ENCODE measurements at places on chromosomes 7 and 10.
A peak's percentile ranks its signal among the peaks of the same experiment; 100 is the strongest.

DNA sequence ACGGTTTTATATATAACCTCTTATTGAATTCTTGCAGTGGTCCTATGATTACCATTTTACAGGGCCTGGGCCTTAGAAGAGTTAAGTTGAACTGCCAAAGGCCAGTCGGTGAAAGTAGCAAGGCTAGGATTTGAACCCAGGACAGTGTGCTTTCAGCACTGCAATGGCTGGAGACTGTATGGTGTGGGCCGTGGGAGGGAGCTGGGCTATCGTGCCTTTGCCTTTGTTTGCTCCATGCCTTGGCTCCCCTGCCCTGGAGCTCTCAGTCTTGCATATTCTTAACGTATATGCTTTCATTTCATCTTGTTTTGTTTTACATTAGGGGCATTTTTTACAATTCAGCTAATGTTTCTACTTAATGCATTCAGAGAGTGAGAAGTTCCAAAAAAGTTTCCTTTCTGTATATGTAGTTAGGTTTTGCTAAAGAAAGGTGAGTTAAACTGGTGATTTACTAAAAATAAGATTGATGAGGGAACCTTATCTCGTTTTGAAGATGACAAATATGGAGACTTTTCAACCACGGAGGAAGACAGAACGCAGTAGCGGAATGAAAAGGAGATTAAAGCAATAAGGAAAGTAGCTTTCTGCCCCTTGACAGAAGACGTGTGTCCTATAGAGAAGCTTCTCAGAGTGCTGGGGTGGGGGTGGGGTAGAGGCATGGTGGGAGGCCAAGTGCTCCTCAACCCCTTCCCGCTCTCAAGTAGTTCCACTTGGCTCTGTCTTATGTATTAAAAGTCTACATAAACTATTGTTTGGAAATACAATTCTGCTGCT is 82.5 kb downstream of the RTKN2 start:
- DNase-seq, result peak; percentile 40

- DNase-seq, result peak; percentile 60
These were observed 112.4 kb upstream of the YAE1 start for GRCh38 chr7:39453743-39454355.

GRCh38 chr7:91082852-91083495 is 181.3 kb upstream of the FZD1 start:
- no peak for DNase-seq

- DNase-seq, result no peak
These were observed 131.9 kb downstream of the LHPP start for GRCh38 chr10:124593431-124593985.

GRCh38 chr7:106615808-106616707 is 44.9 kb downstream of the CCDC71L start:
- DNase-seq, result no peak

DNA sequence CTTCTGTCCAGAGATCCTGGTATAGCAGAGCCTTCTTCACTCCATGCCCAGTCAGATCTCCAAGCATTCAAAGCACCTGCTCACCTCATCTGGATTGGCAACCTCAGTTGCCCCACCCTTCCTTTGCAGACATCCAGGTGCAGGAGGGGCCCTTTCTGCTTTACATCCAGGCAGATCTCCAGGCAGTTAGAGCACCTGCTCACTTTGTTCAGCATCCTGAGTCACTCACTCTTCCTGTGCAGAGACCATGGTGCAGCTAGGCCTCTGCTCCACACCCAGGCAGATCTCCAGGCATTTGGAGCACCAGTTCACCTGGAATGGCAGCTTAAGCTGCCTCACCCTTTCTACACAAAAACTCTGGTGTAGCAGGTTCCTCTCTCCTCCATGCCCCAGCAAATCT is 153.1 kb downstream of the CDK14 start:
- DNase-seq, result no peak

GRCh38 chr7:127976738-127977120 is 54.5 kb downstream of the LRRC4 start:
- no peak for DNase-seq

- no peak for DNase-seq
These were observed 316.1 kb upstream of the MTPN start for GRCh38 chr7:136293272-136293671.

- no peak for DNase-seq
These were observed 387.3 kb downstream of the TNS3 start for GRCh38 chr7:47194516-47195057.

DNA sequence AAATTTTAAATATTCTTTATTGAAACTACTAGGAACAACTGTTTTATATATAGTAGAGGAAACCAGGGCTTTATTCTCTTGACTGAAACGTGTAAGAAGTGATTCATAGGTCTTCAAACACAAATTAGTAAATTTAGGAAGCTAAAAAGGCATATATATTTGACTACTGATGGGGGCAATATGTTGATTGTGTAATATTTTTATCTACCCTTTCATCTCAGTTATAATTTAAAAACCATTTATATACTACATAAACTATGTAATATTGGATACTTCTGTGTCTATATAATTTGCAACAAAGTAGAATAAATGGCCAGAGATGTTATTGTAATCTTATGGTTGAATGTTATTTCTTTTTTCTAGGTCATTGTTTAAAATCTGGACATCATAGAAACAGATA is 269.3 kb upstream of the KAT6B start:
- DNase-seq, result no peak

DNA sequence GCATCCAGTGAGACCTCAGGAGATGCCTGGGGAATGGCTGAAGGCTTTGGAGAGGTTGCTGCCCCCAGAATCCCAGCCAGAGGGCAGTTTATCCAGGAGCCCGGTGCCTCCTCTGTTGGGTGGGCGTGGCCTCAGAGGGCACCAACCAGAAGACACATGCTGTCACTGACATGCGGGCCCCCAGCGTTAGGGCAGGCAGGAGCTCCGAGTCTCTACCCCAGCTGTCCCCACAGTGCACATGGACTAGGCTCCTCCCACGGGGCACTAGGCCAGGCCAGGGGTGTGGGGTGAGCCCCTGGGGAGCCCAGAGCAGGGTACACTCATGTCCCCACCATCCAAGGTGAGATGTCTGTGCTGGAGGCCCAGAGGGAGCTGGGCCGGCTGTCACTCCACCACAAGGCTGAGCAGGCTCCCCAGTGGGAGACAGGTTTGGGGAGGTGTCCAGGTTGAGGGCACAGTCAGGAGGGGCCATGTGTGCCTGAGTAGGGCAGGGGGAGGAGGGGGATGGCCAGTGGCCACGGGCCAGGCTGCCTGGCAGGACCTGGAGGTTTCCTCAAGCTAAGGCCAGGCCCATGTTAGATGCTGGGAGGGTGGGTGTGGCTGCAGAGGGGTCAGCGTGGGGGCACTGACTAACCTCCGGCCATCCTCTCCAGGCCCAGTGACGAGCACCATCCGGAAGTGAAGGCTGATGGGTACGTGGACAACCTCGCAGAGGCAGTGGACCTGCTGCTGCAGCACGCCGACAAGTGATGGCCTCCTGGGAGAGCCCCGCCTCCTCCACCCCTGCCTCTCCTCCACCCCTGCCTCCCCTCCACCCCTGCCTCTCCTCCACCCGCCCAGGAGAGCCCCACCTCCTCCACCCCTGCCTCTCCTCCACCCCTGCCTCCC is 131.3 kb downstream of the FAM53B start:
- DNase-seq, result no peak

GRCh38 chr7:29003703-29004102 is 45.6 kb upstream of the TRIL start:
- DNase-seq, result no peak

DNA sequence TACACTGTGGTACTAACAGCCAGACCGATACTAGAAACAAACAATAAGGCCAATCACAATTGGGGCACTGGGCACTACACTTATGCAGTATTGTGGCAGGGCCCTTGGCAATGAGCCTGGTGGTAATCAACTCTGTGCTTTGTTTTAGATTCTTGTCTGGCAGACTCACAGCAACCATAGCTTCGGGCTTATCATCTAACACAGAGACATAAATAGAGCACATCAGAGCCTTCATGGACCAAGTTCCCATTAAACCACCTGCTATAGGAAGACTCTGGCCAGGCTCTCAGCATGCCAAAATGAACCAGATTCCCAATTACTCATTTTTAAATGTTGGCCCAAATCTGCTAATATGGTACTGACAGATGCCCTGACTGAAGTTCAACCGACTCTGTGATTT is 218.6 kb downstream of the DGKI start:
- no peak for DNase-seq
